Stimulated activated CD8-positive, alpha-beta memory T cell treated with anti-CD3 and anti-CD28 coated beads, Interleukin-15, amount 100 ng/mL, for 4 hours (primary cell): ENCODE measurements at places on chromosomes 1 and 21.

GRCh38 chr1:17155257-17155920 is 36.1 kb upstream of the PADI2 start:
- no peak for DNase-seq

DNA sequence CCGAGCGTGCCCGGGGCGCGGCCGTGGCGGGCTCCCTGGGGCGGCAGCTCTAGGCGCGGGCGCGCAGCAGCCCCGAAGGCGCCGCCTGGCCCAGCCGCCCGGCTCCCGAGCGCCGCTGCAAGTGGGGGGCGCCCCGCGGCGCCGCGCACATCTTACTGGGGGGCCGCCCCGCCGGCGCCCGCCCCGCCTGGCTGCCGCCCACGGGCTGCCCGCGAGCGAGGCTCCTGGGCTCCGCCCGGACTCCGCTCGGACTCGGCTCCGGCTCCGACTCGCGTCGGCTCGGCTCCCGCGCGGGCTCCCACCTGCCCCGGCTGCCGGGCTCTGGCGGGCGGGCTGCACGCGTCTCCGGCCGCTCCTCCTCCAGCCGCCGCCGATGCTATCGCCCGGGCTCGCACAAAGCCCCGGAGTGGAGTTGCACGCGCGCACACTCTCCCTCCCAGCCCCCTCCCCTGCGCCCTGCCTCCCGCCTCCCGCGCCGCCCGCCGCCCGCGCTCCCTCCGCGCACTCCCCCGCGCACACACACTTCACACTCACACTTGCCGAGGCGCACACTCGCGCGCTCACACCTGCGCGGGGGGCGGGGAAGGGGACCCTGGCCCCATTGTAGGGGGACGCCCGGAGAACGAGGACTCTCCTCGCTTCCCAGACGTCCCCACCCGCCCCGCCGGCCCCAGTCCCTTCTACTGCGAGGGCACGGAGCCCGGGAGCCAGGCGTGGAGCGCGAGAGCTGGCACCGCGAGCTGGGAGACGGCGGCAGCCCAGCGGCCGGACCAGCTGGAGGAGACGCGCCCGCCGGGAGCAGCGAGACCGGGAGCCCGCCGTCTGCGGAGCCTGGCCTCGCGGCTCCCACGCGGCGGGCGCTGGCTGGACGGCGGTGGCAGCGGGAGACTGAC is at the start of gene GRIK3:
TSS of gene GRIK3 (minus strand) at position 395 of the 893 bp plus-strand sequence. CDS start 407 bp downstream, outside the sequence.
- no peak for DNase-seq

- DNase-seq, result no peak
Measured at GRCh38 chr1:155966750-155967149, 11.6 kb downstream of the ARHGEF2 start.

- no peak for DNase-seq
Measured at GRCh38 chr1:64337475-64337874, 132.5 kb upstream of the CACHD1 start.

- no peak for DNase-seq
Measured at GRCh38 chr1:56137521-56138505, 441.6 kb downstream of the PLPP3 start.

GRCh38 chr1:175410560-175410959 is 218.0 kb upstream of the KIAA0040 start:
- no peak for DNase-seq

- DNase-seq, result no peak
Measured at GRCh38 chr1:234841710-234842231, 231.8 kb upstream of the IRF2BP2 start.

- DNase-seq, result no peak
Measured at GRCh38 chr1:228366062-228366865, 40.4 kb downstream of the TRIM11 start.

DNA sequence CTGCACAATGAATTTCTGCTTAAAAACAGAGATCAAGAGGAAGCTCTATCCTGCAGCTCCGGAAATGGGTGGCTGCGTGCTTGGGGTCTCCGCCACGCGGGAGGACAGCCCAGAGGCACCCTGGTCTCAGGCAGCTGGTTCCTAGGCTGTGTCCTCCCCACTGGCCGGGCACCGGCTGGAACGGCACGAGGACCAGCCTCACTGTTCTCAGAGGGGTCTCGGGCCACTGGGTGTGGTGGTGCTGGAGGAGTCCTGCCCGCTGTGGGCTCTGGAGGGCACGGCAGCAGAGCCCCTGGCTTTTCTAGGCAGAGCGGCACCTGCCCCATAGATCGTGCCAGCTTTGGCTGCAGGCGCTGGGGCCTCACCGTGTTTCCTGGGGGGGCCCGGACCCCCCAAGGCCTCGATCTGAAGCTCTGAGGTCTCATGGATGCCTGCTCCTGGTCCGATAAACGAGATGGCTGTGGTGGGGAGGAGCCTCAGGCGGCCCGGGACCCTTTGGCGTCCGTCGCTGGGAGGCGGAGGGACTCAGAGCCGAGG is 8.2 kb upstream of the RNF223 start:
- no peak for DNase-seq

GRCh38 chr1:212950243-212951125 is at the start of gene VASH2:
Gene VASH2, plus strand, starts transcription at chr1:212950541. Its CDS starts 1,002 bp downstream, at chr1:212951543.
- DNase-seq, result peak; percentile 8

- DNase-seq, result no peak
Measured at GRCh38 chr1:112937495-112937894, 18.5 kb downstream of the SLC16A1 start.

DNA sequence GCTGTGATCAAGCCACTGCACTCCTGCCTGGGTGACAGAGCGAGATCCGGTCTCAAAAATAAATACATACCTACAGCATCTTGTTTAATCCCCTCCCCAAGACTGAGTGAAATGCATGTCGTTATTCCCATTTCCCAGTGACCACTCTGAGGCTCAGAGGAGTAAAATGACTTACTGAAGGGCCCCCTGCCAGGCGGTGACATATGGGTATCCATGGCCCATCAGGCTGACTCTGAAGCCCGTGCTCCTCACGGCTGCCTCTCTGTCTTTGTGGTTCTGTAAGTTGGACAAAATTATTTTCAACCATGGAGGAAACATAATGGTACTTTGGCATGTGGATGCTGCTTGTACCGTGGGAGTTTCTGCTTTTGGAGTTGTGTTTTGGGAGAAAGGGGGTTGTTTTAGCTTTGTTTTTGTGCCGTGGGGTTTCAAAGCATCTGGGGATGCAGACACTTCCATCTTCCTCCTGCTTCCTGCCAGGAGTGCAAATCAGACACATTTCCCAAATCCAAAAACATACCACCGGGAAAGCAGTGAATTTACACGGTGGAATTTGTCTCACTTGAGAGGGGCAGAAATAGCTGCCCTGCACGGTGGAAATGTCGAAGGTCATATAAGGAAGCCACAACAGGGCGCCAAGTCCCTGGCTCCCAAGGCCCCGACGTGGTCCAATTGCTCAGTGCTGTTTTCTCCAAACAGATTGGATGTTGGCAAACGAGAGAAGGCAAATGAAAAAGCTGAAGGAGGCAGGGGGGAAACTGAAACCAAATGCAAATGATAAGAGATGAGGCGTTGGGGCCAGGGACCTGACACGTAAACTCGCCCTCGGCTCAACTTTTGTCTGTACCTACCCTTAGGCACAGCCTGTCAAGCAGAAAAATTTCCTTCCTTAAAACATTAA is 17.1 kb upstream of the PINK1 start:
- DNase-seq, result no peak

GRCh38 chr1:1451696-1452364 is 2.3 kb downstream of the ATAD3C start:
- no peak for DNase-seq

DNA sequence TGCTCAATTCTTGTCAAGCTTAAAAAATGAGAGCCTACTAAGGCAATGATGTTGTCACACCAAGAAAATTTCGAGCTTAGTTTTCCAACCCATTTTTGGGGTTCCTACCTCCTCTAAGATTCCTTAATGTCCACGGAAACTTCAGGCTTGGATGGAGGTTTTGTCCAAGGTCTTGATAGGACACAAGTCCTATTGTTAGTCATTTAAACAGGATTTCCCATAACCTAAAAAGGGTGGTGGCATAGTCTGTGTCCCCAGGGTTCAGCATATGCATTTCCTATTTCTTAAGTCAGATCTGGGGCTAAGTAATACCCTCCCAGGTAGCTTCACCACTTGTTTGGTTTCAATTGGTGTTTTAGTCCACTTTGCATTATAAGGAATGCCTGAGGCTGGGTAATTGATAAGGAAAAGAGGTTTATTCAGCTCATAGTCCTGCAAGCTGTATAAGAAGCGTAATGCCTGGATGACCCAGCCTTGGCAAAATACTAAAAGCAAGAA is 10.9 kb upstream of the PADI2 start:
- no peak for DNase-seq

- no peak for DNase-seq
Measured at GRCh38 chr1:170730014-170730413, 66.1 kb downstream of the PRRX1 start.

- DNase-seq, result peak; percentile 81
Measured at GRCh38 chr1:23691499-23692307, at the start of gene RPL11. Gene RPL11, plus strand, starts transcription at chr1:23691806. Its CDS starts 18 bp downstream, at chr1:23691824.

GRCh38 chr21:32207406-32207716 is 71.5 kb downstream of the MIS18A start:
- DNase-seq, result no peak

GRCh38 chr1:111842411-111842810 is 86.7 kb downstream of the DDX20 start:
- DNase-seq, result no peak

DNA sequence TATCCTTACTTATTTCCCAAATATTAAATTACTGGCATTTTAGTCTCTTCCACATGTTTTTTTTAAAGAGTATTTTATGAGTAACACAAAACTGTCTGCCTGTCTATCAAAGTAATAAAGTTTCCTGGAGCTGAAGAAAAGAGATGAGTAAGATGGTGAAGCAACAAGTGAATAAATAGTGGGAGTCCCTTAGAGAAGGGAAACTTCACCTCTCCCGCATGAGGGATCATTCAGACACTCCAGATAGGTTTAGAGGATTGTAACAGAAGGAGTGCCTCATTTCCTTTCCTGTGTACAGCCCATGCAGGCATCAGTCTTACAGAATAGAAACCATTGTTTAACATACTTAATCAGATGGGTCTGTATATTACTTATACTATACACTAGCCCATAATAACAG is 205.7 kb downstream of the USP25 start:
- no peak for DNase-seq

DNA sequence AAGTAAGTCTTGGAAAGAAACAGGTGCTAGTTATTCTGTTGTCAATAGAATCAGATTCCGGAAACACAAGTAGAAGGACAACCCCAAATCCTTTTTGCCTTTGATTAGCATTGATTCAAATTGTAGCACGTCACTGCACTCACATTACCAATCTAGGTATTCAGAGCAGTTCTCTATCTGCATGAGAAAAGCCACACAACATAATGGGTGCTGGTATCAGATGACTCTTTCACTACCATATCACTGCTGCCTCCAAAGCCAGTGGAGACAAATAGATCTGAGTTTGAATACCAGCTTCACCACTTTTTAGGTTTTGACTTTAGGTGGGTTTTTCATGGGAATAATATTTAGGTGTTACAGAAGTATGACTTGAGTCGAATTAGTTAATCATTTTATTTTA is 38.9 kb downstream of the RTCA start:
- DNase-seq, result no peak

DNA sequence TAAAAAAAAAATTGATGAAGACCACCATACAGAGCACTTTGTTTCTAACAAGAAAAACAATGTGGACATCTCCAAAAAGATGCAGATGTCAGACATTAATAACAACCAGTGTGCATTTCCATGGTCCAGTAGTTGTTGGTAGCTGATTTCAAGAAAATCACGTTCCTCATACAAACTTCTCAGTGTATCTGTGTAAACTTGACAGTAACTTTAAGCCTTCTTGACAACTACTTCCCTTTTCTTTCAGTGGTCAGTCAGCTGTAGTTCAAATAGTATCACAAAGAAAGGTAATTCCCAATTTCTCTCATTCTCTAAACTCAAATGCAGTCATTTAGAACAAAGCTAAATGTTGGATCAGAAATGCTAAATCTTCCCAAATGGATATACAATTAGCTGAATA is 879.9 kb downstream of the AMY1C start:
- no peak for DNase-seq

GRCh38 chr1:161038523-161039153 is at the start of gene TSTD1:
Gene TSTD1, minus strand, starts transcription at chr1:161038964. Its CDS starts 75 bp downstream, at chr1:161038889.
- DNase-seq, result peak; percentile 78

DNA sequence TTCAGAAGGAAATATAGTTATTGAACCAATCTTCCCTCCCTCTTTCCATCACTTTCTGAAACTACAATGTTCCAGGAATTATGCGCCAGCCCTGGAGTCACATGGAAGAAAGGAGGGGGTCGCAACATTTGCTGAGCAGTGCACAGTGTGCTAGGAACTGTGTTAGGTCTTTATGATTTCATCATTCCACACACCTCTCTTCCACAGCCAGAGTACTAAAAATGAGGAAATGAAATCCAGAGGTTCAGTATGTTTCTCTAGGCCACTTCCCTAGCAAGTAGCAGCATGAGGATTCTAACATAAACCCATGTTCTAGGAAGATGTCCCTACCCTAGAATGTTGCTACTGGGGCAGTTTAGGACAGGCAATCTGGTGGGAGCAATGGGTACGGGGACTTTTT is 158.1 kb downstream of the SLC45A1 start:
- DNase-seq, result no peak

DNA sequence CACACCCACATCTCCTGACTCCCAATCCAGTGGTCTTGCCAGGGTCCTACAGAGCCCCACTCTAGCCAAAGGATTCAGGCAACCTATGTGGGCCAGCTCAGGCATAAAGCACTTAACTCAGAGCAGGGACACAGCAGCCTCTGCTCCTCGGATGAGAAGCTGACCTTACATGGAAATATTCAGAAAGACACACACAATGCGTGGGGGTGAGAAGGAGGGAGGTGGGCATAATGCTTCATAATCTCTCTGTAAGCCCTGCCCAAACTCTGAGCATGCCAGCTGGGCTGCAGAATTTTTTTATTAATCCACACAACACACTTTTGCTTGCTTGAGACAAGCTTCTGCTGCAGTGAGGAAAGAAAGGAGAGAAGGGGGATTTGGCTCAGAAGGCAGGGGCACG is 21.6 kb downstream of the KCND3 start:
- DNase-seq, result no peak

GRCh38 chr1:16677552-16678431 is 11.0 kb upstream of the RNU1-3 start:
- DNase-seq, result peak; percentile 19

DNA sequence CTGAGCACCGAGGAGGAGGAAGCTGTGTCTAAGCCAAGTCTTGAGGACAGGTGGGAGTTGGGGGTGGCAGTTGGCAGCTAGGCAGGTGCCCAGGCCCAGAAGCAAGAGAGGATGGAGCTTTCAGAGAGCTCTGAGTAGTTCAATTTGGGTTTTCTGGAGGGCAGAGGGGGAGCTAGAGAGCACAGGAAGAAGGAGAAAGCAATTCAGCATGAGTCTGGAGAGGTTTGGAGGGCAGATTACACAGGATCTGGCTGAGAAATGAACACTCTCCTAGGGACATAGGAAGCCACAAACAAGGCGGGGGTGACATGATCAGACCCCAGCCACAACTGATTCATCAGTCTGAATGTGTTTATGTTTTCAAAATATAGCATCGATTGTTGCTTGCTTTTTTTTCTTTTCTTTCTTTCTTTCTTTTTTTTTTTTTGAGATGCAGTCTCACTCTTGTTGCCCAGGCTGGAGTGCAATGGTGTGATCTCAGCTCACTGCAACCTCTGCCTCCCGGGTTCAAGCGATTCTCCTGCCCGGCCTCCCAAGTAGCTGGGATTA is 23.8 kb downstream of the PTPRF start:
- DNase-seq, result no peak
